Left lung (tissue), 14 donors: ENCODE measurements at places on chromosomes 16 and 17.

GRCh38 chr16:87851141-87851587 lies 18.1 kb downstream of the SLC7A5 start:
- DNase-seq, result no peak

GRCh38 chr16:3007059-3007956 lies 5.4 kb upstream of the CLDN9 start:
- no peak for DNase-seq

GRCh38 chr16:87735270-87736007 lies 30.3 kb downstream of the KLHDC4 start:
- DNase-seq, result no peak

DNA sequence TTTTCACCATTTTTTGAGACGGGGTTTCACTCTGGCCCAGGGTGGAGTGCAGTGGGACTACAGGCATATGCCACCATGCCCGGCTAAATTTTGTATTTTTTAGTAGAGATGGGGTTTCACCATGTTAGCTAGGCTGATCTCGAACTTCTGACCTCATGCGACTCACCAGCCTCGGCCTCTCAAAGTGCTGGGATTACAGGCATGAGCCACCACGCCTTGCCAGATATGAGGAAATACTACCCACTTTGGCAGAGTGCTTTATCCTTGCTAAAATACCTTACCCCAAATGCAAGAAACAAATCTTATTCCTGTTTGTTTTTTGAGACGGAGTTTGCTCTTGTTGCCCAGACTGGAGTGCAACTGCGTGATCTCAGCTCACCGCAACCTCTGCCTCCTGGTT lies 62.9 kb upstream of the MGAT5B start:
- DNase-seq, result no peak

- no peak for DNase-seq
Measured at GRCh38 chr17:31699281-31699680, 159.8 kb downstream of the COPRS start.

DNA sequence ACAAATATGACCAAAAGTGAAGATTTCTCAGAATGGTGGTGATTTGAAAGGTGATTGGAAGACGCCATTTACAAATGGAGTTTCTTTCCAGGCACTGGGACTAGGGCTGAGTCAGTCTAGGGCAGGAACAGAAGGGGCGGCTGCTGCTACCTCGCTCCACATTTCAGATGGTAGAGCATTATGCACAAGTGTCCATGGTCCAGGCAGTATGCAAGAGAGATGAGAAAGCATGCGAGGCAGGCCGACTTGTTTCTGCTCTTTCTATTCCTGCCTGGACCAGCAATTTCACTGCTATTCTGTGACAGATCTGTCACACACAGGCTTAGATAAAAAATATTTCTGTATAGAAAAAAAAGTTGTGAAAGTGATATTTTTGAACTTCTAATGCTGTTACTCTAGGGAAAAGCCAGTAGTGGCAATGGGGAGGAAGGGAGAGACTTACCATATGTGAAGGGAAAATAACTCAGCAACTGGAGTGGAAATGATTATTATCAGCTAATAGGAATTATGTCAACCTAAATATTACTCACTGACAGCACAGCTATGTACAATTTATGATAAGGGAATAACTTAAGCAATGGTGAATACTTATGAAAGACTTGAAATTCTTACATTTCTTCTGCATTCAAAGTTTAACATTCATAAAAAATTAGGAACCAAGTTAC lies 134.7 kb upstream of the NETO2 start:
- DNase-seq, result no peak

DNA sequence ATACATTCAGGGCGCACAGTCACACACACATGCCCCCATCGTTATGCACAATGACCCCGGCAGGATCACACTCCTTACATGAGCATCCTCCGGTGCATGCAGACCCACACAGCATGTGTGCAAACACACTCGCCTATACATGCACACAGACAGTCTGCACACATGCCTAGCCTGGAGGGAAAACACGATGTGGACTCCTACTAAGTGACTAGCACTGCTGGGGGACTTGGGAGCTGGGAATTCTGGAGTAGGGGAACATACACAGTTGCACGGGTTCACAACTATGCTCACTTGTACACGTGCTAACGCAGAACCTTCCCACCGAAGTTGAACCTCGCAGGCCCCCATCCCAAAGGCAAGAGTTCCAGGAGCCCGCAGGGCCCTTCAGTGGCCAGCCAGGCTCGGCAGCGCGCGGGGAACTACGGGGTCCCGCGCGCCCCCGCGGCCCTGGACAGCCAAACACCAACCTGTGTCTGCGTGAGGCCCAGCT lies 2.0 kb downstream of the DLX3 start:
- no peak for DNase-seq

DNA sequence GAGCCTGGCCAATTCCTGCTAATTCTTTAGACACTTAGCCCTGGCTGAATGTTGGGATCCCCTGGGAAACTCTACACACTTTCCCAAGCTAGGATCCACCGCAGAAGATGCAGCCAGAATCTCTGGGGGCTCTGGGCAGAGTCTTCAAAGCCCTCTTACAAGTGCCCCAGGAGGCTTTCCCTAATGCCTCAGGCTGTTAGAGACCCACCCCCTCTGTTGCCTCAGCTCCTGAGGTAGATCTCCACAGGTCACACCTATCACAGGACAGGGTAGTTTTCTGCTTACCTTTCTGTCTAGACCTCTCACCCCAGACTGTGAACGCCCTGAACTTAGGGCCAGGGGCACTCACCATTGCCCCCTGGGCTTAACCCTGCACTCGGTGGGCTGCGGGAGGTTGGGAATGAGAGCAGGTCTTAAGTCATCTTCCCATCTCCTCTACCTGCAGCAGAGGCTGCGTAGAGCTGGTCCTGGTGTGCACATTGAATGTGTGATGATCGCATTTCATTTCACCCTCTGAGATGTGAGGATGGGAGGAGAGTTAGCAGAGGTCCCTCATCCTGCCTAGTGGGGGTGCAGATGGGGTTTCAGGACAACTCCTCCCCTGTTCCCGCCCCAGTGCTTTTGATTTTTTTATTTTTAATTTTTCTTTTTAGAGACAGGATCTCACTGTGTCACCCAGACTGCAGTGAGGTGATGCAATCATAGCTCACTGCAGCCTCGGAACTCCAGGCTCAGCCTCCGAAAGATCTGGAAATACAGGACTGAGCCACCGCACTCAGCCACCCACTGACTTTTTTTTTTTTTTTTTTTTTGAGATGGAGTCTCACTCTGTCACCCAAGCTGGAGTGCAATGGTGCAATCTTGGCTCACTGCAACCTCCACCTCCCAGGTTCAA lies 89.0 kb upstream of the LHX1 start:
- DNase-seq, result no peak

- DNase-seq, result no peak
Measured at GRCh38 chr17:77604301-77604972, 354.1 kb upstream of the TNRC6C start.

- no peak for DNase-seq
Measured at GRCh38 chr17:62804822-62805221, 3.3 kb downstream of the MARCHF10 start.

DNA sequence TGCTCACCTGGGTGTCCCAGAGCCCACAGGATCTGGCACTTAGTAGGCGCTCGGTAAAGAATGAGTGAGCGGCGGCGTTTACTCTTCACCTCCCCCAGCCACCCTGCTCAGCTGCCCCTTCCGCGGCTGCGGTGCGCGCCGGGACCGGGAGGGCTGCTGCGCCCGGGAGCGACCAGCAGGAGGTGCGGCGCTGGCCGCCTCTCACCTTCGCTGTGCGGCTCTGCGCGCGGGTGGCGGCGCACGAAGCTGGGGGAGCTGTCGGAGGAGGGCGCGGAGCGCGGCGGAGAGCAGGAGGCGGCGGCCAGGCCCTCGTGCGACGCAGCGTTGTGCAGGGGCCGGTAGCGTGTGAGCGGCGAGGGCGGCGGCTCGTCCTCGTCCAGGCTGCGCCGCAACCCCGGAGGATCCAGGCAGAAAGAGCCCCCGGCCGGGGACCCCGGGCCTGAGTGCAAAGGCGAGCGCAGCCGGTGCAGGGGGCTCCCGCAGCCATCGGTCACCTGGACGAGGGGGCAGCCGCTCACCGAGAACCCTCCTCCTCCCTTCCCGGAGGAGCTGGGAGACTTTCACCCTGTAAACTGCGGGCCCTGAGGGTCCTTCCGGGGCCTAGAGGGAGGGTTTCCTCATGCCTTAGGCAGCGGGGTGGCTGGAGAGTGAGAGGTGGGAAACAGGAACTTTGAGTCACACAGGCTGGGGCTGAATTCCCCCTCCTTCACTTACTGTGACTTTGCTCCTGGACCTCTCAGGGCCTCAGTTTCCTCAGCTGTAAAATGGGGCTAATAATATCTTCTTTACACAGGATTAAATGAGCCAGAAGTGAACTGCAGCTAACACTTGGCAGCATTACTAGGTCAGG lies 12.5 kb downstream of the SAMD14 start:
- DNase-seq, result peak; percentile 88

- no peak for DNase-seq
Measured at GRCh38 chr16:66292241-66292935, 74.1 kb upstream of the CDH5 start.

DNA sequence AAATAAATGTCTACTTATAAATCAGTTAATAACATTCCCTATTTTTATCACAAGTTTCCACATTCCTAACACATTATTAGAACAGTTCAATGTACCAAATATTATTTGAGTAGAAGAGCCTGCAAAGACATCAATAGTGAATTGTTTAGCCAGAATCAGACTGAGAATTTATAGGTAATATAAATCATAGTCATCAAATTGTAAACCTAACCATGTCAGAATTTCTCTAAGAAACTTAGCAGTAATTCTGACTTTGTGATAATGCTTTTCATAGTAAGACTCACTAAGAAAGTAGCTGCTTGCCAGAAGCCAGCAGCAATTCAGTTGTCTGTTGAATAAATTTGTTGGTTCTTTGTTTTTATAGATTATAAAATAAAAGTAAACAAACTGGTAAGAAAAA lies 111.3 kb downstream of the USP32 start:
- DNase-seq, result no peak

GRCh38 chr17:35568561-35568960 lies 7.9 kb upstream of the SLFN14 start:
- DNase-seq, result no peak

GRCh38 chr16:12917653-12918052 lies 16.3 kb downstream of the SHISA9 start:
- DNase-seq, result no peak
